ENCODE measurements at places on chromosomes 3 and 15.

- DNase-seq = no peak
Measured at GRCh38 chr3:51715977-51716294, 9.1 kb downstream of the GRM2 start.

- DNase-seq = no peak
Measured at GRCh38 chr3:53501178-53501577, 6.8 kb downstream of the CACNA1D start.

DNA sequence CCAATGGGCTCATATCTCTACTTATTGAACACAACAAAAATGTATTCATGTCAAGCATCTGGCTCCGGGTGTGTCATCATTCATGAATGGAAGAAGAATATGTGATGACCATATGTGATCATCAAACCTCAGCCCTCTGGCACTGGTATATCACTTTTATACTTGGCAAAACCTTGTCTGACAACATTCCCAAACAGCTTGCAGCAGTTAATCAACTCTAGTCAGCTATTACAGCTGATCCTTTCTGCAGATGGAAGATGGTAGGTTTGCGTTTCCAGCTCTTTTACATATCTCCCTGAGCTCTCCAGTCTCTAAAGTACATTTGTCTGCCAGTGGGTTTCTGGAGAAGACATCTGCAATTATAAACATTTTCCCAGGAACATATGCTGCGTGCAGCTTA, 6.6 kb downstream of the PLSCR5 start:
- DNase-seq = no peak

GRCh38 chr3:27596921-27597320, 112.7 kb upstream of the SLC4A7 start:
- no peak for DNase-seq

GRCh38 chr3:131053043-131053859, 26.6 kb downstream of the NEK11 start:
- no peak for DNase-seq

- no peak for DNase-seq
Measured at GRCh38 chr3:69458803-69459365, 73.0 kb upstream of the FRMD4B start.

- no peak for DNase-seq
Measured at GRCh38 chr3:122167630-122168029, 15.8 kb upstream of the CASR start.

- no peak for DNase-seq
Measured at GRCh38 chr3:9695345-9695744, 8.3 kb upstream of the CPNE9 start.

DNA sequence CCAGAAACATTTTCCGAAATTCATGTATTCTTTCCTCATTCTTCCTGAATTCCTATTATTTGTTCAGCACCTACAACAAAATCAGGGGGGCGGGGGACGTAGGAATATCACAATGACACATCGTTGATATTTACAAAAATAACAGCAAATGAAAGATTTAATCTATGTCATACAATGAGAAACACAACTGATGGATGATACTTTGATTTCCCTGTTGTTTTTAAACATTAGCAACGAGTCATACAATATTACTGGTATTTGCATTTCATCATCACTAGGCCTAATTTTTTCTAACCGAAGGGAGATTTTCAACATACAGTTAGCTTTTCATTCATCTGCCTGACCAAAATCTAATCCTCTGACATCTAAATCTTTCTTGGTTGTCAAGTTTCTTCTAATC, 45.3 kb upstream of the INO80 start:
- DNase-seq = no peak

DNA sequence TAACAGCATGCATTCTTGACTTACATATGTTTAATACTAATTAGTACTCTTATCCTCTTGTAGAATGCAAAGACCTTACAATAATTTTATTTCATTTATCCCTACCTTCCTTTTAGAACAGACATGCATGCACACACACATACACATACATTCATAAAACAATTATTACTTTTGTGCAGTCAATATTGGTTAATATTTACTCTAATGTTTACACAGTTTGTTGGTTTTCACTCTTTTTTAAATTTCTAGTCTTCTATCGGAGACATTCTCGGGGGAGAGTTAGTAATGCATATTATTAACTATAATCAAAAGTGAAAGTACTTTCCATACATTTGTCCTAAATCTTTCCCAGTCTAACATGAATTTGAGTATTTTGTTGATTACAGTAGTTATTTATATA, 317.7 kb upstream of the DPH6 start:
- no peak for DNase-seq

DNA sequence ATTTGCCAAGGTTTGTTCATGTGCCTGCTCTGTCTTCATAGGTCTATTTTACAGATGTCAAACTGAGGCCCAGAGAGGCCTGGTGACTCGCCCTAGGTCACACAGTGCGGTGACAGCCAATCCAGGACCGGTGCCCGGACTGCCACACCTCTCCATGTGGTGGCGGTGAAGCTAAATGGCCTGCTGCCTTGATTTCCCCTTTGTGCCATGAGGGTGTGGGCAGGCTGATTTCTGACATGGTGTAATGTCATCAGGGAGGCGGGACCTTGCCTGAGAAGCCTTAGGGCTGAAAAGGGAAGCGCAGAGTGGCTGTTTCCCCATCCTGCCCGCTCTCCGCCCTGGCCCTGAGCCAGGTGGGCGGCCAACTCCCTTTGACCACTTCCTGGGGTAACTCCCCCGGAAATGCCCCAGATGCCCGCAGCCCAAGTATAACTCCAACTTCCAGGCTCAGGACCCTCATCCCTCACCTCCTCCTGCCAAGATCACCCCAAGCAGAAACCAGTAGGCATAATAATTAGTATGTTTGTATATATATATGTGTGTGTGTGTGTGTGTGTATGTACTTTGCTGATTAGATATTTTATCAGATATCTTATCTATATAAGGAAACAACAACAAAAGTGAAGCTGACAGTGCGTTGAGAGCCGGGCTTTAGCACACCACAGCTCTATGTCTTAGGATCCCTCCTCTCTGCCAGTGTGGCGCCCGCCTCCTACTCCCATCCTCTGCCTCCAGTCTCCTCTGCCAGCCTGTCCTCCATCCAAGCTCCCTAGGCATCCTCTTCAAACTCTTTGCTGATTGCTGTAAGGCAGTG, 63.9 kb downstream of the IQSEC1 start:
- DNase-seq = peak; percentile 60

DNA sequence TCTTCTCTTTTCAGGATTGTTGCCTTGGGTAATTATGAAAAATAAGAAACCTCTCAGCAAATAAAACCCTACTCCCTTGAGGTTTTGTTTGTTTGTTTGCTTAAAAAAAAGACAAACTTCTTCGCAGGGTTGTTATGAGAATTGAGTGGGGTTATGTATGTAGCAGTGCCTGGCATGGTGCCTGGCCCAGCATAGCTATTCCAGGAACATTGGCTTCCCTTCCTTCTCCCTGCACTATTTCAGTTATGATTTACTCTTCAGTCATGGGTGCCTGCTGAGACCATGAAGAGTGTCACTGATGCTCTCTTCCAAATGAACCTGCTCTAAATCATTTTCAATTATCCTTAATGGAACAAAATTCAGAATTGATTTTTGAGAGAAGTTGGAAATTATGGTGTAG, 283.5 kb upstream of the ROPN1 start:
- no peak for DNase-seq

- DNase-seq = no peak
Measured at GRCh38 chr3:168034152-168034928, 61.4 kb downstream of the GOLIM4 start.

- DNase-seq = no peak
Measured at GRCh38 chr3:138137861-138138260, 5.7 kb upstream of the A4GNT start.

- no peak for DNase-seq
Measured at GRCh38 chr3:37970802-37971201, 19.8 kb upstream of the VILL start.

DNA sequence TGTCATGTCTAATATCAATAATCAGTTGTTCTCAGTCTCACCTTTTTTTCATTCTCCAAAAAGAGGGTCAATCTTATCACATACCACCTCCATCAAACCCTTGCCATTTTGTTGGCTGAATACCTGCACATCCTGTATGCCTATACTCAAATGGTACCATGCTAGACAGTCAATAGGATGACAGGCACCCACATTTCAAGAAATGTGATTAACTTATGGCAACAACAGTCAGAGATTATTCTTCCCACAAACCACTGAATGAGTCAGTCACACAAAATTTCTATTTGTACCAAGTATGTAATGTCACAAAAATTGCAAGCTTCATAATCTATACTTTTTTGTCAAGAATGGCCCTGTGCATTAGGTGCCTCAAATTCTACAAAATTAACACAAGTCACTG, 5.1 kb upstream of the SLC27A2 start:
- DNase-seq = peak; percentile 23

GRCh38 chr3:170523248-170523647, 62.6 kb downstream of the SLC7A14 start:
- no peak for DNase-seq

GRCh38 chr3:59812237-59813147, 762.7 kb upstream of the CFAP20DC start:
- no peak for DNase-seq

DNA sequence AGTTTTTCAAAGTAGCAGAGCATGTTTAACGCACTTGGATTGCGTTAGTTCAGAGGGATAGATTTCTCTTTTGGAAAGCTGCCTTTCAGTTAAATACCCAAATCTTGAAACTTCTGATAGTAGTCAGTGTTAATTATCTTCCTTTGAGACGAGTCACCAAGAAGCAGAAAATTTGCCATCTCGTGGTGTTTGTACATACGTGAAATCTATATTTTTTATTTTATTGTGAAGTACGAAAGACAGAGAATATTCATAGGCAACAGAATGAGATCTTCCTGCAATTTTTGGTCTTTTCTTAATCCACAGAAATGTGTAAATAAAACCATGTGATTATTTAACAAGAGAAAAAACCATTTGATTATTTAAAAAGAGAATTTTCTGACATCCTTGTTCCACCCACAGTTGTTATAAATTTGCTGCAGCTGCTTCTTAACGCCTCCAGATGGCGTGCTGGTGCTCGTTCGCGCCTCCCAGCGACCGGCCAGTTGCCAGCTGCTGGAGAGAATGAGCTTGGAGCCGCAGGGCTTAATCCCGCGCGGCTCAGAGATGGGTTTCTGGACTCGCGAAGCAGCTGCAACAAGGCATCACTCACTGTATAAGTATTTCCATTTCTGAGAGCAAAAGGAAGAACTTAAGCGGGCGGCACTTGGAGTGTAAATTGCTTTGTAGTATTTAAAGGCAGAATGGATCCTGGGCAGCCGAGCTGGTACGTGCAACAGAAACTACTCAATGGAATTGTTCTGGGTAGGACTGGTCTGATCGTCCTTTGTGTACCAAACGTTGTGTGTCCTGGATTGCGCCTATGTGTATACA, 10.5 kb upstream of the SLITRK3 start:
- DNase-seq = peak; percentile 39

- no peak for DNase-seq
Measured at GRCh38 chr15:62348623-62349022, 183.5 kb upstream of the C2CD4B start.
